Stimulated activated CD4-positive, alpha-beta T cell treated with anti-CD3 and anti-CD28 coated beads, Interleukin-2, amount 100 ng/mL, for 48 hours (primary cell): ENCODE measurements at places on chromosomes 7 and 10.

DNA sequence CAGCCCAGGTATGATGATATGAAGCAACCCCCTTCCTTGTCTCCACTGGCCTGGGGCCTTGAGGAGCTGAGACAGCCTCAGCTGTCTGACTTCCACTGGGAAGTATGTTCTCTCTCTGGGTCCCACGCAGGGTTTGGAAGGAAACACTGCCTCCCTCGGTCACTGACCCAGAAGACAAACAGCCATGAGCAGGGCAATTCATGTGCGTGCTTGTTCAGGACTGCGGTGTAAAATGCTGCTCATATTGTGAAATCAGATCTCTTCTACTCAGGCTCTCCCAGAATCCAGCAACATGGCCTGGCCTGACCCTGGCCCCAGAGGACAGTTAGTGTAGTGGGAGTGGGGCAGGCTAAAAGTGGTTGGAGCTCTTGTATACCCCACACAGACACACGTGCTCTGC, 2.8 kb downstream of the CLCN1 start:
- no peak for DNase-seq

GRCh38 chr10:94178475-94179253, 184.1 kb downstream of the NOC3L start:
- no peak for DNase-seq

DNA sequence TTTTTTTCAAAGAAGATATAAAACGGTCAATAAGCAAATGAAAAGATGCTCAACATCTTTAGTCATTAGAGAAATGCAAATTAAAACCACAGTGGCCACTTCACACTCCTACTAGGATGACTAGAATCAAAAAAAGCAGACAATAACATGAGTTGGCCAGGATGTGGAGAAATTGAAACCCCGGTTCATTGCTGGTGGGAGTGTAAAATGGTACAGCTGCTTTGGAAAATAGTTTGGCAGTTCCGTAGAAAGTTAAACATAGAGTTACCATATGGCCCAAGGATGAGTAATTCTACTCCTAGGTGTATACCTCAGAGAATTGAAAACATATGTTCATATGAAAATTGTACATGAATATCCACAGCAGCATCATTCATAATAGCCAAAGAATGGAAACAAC, 573.3 kb downstream of the GALNT17 start:
- no peak for DNase-seq

- DNase-seq, result no peak
Observed at GRCh38 chr10:112906945-112907344, 43.1 kb upstream of the TCF7L2 start.

DNA sequence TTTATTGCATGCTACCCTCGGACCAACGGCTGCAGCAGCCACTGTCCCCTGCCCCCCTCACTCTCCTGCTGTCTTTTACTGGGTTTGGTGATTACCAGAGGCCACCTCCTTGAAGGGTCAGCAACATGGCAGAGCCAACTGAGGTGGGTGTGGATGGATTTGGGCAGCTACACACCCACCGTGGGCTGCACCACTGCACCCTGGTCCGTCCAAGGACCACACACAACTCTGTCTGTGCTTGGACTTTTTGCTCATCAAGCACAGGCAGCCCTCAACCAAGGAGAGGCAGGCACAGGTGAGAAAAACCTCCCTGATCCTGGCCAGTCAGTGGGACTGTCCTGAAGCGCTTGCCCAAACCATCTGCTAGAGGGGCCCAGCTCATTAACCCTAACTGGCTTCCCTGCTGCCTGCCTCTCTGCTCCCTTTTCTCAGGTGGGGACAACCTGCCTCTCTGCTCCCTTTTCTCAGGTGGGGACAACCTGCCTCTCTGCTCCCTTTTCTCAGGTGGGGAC, 239.5 kb upstream of the PITRM1 start:
- DNase-seq, result no peak

DNA sequence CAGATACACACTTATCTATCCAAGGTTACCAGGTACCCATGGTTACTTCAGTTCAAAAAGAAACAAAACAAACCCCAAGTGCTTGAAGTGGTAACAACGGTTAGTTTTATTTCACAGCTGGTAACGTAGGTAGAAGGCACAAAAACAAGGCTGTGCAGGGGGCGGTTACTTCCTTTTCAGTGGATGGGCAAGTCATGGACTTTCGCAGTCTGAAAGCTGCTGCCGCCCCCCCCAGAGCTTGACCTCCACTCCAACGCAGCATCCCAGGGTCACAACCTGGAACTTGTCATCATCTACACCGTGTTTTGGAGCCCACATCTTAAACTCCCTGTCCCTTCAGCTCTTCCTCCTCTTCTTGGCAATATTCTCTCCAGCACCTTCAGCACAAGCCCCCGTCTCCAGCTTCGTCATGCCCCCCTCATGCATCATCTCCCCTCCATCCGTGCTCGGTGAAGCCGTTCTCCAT, 181.2 kb upstream of the ITGB1 start:
- no peak for DNase-seq

DNA sequence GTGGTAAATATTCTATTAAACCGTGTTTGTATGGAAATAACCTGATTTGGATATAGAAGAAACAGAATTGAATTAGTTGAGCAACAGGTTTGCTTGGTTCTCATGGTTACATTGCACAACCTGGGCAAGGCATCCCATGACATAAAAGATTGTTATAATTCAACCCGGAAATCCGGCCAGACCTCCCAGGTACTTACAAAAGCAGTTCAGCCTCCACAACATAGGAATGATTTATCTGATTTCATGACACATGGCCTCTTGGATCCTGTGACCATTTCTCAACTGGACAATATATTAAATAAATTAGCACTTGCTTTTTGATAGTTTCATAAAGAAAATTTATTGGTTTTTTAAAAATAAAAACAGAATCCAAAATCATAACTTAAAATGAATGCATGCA, 55.1 kb upstream of the PTPN12 start:
- no peak for DNase-seq

GRCh38 chr7:80581486-80582260, 56.8 kb upstream of the CD36 start:
- no peak for DNase-seq

DNA sequence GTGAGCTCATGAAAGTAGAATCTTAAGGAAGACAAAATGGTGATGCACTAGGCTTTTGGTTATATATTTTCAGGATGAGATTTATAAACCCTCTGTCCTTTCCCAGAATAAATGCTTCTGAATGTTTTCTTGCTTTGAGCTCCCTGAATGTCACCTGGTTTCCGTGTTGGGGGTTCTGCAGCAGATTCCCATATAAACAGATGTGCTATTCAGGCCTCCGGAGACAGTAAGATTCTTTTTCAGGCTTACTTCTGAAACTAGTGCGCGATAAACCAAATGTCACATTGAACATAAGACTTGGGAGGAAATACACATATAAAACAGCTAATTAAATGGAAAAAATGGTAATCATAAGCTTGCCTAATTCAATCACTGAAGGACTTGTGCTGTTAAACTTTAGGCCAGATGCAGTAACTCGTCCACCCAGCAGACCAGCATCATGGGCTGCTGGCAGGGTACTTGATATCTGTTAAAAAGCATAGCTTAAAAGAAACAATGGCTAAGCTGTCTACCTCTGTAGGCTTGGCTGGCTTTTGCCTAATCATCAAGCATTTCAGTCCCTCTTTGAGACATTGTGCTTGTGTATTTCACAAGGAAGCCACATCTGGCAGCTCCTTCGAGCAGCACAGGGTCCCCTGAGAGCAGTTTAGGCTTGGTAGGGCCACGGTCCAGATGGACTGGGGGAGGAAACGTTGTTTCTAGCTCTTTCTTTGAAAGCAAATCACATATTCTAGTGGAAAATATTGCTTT, 281.2 kb upstream of the KIAA1217 start:
- DNase-seq, result no peak

DNA sequence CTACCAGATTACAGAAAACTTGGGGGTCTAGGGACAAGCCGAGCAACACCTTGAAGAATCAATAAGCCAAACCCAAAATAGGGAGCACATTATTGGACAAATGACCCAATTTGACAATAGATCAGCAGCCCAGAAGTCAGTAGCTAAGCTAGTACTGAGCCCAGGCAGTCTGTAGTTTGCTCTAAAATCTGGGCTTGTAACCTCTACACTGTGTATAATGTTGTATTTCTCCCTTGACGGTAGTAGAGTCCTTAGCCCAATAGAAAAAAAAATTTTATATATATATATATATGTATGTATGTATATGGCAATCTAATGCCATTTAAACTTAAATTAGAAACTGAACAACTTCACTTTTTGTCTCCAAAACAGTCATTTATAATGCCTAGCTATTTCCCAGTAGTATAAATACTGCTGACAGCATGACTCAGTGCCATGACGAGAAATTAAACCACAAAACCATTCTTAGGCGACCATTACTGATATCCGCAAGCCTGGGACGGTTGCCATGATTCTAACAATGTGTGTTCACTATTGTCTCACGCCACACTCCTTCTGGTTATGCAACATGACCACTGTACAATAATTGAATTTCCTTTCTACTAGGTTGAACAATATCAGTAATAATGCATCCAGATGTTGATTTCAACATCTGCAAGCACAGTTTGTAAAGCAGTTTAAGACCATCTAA, 110.5 kb downstream of the IPMK start:
- no peak for DNase-seq

- no peak for DNase-seq
Observed at GRCh38 chr10:45419676-45420025, 45.6 kb downstream of the ALOX5 start.

GRCh38 chr10:19904202-19904661, 88.0 kb downstream of the PLXDC2 start:
- no peak for DNase-seq

GRCh38 chr10:20110125-20111100, 294.2 kb downstream of the PLXDC2 start:
- DNase-seq, result no peak

DNA sequence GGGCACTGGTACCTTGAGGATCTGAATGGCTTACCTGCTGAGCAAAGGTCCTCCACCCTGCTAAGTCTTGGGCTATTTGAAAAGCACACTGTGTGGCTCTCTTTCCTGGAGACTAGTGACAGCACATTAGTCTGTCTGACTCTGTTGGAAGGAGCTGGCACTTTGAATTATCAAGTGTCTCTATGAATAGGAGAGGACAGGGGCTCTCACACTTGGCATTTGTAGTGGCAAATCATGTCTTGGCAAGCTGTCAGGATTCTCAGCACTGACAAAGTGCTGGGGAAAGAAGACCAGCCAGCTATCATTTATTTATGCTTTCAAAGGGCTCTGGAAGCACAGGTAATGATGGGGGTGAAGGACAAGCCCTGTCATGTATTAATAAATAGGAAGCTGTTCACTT, 62.8 kb downstream of the MTPN start:
- DNase-seq, result no peak

DNA sequence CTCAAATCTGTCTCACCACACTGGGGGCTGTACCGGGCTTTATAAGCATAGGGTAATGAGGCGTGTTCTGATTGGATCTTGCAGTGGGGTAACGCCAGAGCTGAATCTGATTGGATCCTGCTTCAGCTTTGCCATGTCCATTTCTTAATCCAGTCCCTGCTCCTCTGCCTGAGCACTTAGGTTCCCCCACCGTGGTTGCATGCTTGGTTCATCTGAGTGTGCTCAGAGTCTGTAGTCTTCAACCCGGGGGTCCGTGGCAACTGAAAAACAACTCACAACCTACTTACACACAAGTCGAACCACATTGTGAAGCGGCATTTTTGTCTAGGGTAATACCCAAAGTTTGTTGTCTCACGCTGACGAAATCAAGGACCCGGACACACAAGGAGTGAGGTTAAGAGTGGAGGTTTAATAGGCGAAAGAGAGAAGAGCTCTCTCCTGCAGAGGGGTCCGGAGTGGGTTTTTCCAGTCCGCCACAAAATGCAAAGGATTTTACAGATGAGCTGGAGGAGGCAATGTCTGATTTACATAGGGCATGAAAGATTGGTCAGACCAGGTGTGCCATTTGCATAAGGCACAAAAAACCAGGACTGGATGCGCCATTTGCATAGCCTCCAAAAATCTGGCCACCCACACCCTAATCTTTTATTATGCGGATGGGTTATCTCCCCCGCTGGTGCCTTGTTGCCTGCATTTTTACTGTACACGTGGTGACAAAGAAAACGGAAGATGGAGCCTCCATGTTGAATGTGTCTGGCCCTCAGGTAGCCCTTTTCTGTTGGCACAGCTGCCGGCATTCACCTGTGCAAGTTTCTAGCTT, 641.8 kb upstream of the FOXK1 start:
- no peak for DNase-seq

GRCh38 chr7:16904076-16904475, 22.3 kb upstream of the AGR3 start:
- DNase-seq, result no peak

DNA sequence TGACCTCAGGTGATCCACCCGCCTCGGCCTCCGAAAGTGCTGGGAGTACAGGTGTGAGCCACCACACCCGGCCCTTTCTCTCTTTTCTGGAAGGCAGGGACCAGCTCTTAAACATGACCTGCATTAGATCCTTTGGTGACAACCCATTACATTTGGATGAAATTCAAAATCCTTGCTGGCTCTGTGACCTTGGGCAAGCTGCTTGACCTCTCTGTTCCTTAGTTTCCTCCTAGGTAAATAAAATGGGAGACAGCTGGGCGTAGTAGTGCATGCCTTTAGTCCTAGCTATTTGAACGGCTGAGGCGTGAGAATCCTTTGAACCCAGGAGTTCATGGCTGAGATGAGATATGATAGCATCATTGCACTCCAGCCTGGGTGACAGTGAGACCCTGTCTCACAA, 23.7 kb downstream of the LDB1 start:
- no peak for DNase-seq

- no peak for DNase-seq
Observed at GRCh38 chr7:104790440-104790839, 223.6 kb upstream of the KMT2E start.

- no peak for DNase-seq
Observed at GRCh38 chr10:131631619-131632018, 269.2 kb upstream of the PPP2R2D start.

DNA sequence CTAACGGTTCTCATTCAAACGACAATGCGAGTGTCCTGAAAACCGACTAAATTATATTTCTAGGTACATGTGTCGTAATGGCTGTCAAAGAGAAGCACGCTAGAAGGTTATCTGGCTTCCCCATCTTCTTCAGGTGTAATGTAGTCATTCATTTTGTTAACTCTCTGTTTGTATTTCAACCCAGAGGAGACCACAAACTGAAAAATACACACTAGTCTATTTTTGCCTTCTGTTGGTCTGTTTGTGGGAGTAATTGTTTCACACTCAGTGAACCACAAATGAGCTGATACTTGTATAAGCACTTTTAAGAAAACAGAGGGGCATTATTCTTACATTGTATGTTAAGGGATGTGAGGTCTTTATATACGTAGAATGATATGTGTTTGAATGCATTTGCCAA, 305.9 kb downstream of the GATA3 start:
- DNase-seq, result no peak

DNA sequence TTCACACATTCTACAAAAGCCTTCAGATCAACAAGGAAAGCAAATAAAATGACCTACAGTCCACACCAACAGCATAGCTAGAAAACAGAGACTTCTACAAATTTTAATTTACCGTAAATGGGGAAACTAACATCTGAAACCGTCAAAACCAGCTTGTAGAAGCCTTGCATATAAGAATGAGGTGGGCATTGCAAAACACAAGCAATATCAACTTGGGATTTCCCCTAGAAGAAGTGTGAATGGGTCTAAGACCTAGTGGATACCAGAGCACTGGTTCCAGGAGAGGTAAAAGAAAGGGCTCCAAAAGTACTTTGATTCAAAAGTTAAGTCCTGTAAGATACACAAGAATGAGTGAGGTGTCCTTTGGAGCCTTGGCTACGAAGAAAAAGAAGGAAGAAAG, 18.7 kb downstream of the RTKN2 start:
- DNase-seq, result no peak
